ENCODE measurements at places on chromosomes 3 and 15.

DNA sequence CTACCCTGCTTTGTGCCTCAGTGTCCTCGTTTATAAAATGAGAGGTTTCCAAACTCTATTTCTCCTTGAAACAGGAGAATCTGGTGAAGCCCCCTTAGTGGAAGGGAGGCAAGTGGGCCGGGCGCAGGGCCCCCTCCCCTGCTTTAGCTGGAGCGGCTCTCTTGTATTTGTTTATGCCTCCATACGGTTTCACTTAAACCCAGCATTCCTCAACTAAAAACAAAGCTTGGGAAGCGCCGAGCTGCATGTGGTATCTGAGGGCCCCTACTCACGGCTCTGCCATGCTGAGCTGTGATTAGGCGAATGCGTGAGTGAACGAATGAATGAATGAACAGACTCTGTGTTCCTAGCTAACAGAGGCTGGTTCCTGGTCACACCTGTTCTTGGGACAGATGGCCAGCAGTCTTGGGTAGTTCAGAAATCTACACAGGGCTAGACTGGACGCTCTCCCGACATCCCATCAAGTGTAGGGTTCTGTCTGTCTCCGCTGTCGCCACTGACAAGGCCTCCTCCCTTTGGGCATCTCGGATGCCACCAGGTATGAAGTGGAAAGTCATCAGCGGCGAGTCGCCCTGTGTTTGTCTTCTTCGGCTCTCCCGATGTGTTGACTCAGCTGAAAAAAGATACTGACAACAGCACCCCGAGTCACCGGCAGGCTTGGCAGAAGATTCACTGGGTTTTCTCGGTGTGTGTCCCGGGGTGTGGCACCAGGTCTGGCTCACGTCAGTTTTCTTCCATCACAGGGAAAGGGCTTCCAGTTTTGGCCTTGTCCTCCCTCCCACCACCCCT lies 42.4 kb upstream of the VPS8 start:
- DNase-seq, result no peak

DNA sequence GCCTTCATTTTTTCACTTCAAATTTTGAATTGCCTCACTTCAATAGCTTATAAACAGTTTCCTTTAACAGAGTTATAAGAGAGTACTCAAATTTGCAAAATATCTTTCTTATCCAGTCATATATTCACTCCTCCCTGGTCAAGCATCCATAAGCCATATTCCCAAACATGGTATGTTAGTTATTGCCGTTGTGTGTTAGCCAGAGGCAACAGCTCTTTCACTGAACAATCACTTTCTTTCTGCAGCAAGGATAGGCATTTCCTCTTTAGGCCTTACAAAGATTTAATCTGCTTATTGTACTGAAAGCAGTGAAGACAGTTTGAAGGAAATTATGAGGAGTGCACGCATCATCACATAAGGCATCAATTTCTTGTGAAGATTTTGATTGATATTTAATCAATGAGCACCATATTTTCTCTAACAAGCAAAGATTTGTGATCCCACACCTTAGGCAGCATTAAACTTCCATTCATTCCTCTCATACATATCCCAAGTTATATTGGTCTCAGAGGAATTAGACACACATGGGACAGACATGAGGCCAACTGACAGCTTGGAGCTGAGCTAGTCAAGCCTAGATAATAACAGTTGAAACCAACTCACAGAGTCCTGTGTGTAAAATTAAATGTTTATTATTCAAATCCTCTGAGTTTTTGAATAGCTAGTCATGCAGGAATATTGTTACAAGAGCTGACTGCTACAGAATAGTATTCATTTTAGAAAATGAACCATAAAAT lies 80.0 kb upstream of the EPHA6 start:
- no peak for DNase-seq

DNA sequence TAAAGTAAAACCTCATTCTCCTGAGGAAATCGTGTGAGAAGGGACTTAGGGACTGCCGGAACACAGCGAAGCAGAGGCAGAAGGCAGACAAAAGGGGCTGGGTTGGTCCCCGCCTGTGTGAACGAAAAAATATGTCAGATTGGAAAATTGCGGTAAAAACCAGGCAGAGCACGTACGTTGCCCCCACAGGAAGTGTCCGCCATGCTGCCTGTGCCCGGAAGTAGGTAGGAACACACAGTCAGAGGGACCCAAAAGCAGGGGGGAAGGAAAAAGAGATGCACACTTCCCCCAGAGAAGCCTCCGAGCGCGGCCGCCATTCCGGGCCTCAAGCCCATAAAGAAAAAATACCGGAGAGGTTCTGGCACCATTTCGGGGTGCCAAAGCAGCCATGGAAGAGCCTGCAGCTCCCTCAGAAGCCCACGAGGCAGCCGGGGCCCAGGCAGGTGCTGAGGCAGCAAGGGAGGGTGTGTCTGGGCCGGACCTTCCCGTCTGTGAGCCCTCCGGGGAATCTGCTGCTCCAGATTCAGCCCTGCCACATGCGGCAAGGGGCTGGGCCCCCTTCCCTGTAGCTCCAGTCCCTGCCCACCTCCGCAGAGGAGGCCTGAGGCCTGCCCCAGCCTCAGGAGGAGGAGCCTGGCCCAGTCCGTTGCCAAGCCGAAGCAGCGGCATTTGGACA lies at the start of gene MKRN3:
TSS of gene MKRN3 (plus strand) at position 280 of the 676 bp plus-strand sequence. CDS start at position 389, 109 bp downstream.
- peak; percentile 15 for DNase-seq

GRCh38 chr3:121473001-121473400 lies 72.8 kb downstream of the POLQ start:
- no peak for DNase-seq

DNA sequence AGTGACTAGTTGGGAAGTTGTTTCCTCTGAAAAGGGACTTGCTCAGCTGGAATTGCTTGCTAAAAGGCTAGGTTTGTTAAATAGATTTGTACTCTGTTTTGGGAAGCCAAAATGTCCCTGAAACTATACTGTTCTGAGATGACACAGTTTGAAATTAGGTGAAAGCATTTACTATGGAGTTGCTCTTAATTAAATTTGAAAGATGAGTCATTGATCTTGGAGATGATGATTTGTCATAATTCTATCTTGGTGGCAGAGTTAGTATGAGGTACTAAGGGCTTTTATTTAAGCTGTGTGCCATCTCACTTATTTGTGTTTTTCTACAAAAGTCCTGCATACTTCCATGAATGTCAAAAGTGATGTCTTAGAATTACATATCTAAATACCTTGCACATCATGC lies 320.9 kb downstream of the PTPRG start:
- DNase-seq, result no peak

GRCh38 chr3:81485444-81485865 lies 276.0 kb downstream of the GBE1 start:
- DNase-seq, result no peak

DNA sequence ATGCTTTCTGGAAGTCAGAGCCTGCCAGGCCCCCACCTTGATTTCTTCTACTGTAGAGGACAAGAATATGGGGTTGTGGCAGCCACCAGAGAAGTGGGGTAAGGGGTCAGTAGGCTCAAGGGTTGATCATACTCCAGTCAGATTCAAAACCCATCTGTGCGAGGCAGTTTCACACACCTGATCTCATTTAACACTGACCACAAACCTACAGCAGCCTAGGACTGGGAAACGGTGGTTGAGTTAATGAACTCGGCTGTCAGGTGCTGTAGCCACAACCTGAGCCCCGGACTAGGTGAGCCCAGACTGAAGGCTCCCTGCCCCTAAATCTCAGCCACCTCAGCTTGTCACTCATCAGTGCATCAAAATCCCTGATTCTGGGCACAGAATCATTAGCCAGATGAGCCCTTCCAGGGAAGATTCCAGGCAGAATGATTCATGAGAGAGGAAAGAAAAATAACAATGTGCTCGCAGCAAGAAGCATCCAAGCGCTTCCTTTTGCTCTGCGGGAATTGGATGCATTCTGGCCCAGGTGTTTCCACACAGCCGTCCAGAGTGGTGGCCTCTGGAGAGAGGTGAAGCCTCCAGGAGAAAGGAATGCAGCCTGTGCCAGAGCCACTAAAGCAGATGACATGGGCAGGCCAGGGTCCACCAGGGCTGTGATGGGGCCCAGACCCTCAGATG lies 102.1 kb downstream of the SRGAP3 start:
- DNase-seq, result no peak

DNA sequence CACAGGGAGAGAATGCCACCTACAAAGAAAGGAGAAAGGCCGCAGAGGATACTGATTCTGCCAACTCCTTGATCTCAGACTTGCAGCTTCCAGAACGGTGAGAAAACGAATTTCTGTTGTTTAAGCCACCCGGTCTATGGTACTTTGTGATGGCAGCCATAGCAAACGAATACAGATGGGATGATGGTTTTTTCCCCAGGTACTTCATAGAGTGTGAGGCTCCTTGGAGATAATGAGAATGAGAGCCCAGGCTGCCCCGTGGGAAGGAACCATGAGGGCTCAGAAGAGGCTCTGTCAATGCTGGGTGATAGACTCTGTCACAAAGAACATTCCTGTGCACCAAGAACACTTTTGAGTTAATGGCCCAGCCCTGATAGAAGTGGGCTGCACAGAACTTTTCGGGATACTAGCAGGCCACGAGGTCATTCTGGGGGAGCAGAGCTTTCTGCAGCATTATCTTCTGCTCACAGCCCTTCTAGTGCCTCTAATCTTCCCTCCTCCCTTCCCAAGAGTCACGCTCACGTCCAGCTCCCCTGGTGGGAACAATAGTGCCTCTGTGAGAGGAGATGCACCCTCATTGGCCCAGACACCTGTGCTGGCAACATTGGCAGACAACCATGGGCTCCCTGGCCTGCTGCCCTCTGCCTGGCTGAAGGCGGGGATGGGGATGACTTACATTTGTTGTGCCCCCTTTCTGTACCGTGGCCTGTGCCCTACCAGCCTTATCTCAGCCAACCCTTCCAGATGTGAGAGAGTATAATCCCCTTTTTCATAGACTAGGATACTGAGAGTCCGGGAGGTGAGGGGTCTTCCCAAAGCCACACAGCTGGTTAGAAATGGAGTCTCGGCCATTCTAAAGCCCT lies 5.2 kb upstream of the RLBP1 start:
- no peak for DNase-seq

DNA sequence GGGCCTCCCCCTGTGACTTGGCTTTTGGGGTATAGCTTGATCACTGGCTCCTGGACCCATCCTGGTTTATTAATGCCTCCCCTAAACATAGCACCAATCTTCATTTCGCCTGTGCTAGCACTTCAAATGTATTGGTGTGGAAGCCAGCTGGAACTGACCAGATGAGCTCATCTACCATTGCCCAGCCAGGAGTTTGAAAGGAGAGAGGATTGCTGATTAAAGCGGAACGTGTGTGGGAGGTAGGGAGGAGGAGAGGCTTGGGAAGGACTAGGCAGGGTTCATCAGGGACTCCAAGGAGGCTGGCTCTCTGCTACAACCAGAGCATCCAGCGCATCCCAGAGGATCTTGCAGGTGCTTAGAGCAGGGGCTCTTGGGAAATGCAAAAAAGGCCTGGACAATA lies 34.4 kb upstream of the TLE3 start:
- DNase-seq, result no peak

DNA sequence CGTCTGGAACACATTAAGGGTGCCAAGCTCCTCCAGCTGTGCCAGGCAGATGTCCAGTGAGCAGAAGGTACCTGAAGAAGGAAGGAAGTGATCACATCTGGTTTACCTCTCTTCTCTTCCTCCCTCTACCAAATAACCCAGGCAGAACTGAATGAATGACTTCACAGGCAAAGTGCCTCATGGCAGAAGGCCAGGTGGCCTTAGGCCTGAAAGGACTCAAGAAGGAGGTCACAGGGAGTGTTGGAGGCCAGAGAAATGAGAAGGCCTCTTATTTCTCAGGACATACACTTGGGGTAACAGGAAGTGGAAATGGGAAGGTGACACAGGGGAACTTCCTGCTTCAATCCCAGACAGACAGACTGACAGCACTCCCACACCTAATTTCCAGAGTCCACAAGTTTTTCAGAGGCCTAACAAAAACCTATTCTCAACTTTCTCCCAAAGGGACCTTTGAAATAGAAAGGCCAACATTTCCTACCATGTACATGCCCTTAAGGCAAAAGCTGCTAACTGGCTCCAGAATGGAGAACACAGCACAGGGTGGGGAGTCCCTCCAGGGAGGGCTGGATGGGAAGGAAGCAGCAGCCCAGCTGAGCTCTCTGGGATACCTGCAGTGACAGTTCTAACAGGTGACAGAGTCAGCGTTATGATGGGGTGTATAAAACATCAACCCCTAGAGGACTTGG lies 17.6 kb upstream of the SIN3A start:
- no peak for DNase-seq

DNA sequence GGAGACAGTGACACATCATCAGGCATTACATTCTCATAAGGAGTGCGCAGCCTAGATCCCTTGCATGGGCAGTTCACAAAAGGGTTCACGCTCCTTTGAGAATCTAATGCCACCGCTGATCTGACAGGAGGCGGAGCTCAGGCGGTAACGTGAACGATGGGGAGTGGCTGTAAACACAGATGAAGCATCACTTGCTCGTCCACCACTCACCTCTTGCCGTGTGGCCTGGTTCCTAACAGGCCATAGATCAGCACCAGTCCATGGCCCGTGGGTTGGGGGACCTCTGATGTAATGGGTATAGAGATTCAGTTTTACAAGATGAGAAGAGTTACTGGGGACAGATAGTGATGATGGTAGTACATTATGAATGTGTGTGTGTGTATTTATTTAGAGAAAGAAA lies 63.0 kb downstream of the FRMD5 start:
- DNase-seq, result no peak

DNA sequence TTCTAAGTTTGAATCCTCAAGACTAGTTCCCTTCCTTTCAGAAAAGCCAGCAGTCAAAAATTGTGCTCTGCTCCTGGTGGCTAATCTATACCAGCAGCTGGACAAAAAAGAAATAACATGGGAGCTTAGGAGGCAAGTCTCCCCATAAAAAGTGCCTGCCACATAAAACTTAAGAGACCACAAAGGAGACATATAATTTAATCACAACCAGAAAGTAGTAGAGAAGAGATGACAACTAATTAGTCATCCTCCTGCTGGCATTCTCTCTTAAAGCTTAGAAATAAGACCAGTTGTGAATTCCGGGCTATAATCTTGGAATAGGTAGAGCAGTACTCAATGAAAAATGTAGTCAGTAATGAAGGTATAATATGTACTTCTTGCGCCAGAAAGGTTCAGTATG lies 20.2 kb upstream of the IMPG2 start:
- no peak for DNase-seq

DNA sequence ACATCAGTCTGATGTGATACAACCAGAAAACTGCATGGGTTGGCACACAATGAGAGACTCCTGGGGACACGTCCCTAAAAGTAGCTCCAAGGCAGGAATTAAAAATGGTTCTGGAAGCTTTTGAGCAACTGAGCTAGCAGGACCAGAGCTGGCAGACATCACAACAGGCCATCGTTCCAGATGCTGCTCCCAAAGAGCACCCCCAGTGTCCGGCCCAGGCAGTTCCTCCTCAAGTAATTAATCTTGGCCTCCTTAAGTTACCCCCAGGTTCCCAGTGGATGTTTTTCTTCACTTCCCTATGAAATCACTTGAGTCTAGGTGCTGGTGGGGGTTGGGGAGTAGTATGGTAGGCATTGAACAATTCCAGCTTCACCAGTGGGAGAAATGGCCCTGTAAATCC lies 711.6 kb downstream of the MECOM start:
- no peak for DNase-seq

Data from stimulated activated CD8-positive, alpha-beta memory T cell treated with anti-CD3 and anti-CD28 coated beads, Interleukin-7, amount 100 ng/mL, for 48 hours (primary cell).